Activated CD8-positive, alpha-beta memory T cell treated with anti-CD3 and anti-CD28 coated beads for 24 hours (primary cell): ENCODE measurements at places on chromosomes 7 and 10.
A peak's percentile ranks its signal among the peaks of the same experiment; 100 is the strongest.

GRCh38 chr7:46767071-46767470 is 814.8 kb downstream of the TNS3 start:
- DNase-seq = no peak

DNA sequence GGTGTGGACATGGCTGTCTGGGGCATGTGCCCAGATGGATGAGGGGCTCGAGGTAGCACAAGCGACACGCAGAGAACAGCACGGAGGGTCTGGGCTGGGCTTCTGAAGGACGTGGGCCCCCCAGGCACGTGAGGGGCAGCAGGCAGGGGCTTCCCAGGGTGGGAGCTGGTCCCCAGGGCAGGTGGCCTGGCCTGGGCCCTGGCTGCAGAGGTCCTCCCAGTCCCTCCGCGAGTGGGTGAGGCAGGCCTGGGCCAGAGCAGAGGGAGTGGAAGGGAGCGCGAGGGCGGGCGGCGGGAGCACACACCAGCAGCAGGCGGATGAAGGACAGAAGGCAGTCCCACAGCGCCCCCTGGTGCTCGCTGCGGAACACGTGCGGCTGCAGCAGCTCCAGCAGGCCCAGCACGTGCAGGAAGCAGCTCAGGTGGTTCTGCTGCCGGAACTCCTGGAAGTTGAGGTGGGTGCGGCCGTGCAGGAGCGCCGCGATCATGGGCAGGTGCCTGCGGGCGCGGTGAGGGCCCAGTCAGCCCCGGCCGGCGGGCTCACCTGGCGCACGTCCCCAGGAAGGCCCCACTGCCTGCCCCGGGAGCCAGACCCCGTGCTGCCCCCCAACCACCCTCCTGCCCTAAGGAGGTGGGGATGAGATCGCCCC is 14.7 kb upstream of the MICALL2 start:
- DNase-seq = peak; percentile 94

- DNase-seq = no peak
These were observed 16.1 kb upstream of the TAS2R40 start for GRCh38 chr7:143205560-143206293.

GRCh38 chr7:148609045-148609725 is 18.6 kb downstream of the C7orf33 start:
- no peak for DNase-seq

DNA sequence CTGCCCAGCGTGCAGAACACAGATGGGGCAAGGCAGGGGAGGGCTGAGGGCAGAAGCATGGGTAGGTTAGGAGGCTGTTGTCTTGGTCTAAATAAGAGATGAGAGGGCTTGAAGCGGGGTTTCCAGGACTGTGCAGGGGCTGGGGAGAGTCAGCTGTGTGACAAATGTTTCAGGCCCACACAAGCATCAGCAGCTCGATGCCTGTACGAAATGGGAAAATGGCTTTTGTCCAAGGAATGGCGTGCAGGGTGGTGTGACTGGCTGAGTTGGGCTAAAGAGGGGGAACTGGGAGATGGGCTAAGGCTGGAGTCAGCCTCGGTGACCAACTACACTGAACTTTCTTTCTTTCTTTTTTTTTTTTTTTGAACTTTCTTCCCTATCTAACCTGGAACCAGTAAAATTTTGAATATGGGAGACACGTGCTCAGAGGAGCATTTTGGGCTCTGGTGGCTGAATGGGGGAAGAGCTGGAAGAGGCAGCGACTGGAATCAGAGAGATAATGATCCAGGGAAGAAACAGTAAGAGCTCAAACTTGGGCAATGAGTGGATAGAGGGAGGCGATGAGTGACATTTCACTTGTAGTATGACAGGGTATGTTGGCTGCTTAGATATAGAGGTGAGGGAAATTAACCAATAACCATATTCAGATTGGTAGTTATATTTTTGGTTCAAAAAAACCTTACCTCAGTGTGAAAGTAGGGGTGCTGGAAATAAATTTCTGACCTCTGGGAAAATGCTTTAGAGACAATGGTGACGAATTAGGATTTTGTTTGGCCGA is 10.2 kb upstream of the EPHA1 start:
- no peak for DNase-seq

DNA sequence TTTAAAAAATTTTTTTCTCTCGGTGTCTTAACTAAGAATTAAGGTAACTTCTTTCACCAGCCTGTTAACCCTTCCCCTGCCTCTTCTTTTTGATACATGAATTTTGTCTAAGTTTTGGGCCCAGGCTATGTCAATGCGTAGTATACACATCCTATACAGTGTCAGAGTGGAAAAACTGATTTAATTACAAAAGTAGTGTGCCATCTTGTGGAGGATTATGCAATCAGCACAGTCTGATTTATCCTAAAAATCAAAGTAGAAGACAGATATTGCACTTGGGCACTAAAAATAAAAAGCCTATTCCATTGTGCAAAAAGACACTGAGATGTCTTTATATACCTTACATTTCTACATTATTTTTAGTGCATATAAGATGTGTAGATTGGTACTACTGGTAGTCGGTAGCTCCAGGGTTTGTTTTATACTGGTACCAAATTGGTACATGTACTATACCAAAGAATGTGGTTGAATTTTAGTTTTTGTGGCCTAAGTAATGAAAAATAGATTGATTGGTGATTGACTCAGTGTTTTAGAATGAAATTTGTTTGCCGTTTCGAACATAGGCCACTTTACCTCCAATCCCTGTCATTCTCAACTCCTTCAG is 96.6 kb downstream of the MKLN1 start:
- DNase-seq = no peak

GRCh38 chr7:138303230-138304070 is 156.6 kb upstream of the TRIM24 start:
- DNase-seq = no peak

GRCh38 chr7:112079673-112080072 is 126.5 kb downstream of the DOCK4 start:
- no peak for DNase-seq

DNA sequence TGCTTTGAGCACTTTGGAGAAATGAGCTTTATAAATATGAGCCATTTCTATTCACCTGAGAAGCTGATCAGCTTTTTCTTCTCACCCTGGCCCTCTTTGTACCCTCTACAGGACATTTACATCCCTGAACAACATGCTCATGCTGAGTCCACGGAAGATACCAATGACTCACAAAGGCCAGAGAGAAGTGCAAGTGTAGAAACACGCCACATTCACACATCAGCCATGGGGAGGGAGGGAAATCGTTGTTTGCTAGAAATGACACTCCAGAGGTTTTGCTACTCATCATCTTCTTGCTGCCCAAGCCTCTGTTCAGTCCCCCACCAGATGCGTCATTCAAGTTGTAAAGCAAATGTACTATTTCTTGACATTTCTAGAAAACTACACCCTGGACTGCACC is 2.8 kb upstream of the UCN3 start:
- no peak for DNase-seq

- no peak for DNase-seq
These were observed 60.2 kb downstream of the THNSL1 start for GRCh38 chr10:25076506-25077177.

DNA sequence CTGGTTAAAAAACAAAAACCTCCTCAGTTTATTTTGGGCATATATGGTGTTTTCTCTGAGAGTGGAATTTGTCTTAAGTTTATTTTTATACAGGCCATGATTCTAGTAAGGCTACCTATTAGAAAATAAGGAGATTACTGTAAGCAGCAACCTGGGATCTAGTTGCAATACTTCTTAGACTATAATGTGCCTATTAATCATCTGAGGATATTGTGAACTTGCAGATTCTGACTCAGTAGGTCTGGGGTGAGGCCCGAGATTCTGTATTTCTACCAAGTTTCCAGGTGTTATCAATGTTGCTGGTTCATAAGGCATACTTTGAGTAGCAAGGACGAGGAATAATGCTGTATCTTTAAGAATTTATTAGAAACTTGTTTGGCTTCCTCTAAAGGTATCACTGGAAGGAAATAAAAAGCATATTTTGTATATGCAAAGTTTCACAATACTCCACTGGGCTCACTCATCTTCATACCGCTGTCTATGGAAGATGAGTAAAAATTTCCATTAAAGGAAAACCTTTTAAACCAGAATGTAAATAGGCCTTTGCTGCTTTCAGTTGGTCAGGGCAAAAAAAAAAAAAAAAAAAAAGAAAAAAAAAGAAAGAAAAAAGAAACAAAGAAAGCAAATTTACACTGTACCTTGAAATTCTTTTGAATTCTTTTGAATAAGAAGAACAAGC is 105.8 kb downstream of the BMPER start:
- DNase-seq = no peak

- DNase-seq = no peak
These were observed 97.0 kb upstream of the PPIF start for GRCh38 chr10:79250259-79250658.

GRCh38 chr10:43627942-43628341 is 20.7 kb downstream of the ZNF32 start:
- no peak for DNase-seq

DNA sequence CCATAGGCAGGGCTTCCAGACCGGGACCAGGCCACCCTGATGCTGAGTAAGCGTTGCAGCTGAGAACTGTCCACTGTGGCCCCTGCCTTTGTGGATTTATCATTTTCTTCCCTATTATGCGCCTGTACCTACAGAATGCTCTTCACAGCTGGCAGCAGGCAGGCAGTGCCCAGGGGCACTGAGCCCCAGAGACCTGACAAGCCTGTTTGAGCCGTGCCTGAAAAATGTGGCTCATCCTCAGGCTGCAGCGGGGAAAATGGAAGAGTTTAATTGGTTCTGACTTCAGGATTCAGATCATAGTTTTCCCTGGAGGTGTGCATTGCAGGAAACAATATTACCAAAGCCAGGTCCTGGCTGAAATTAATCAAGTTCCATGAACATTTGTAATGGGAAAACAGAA is 200.2 kb downstream of the ZNF438 start:
- DNase-seq = no peak

DNA sequence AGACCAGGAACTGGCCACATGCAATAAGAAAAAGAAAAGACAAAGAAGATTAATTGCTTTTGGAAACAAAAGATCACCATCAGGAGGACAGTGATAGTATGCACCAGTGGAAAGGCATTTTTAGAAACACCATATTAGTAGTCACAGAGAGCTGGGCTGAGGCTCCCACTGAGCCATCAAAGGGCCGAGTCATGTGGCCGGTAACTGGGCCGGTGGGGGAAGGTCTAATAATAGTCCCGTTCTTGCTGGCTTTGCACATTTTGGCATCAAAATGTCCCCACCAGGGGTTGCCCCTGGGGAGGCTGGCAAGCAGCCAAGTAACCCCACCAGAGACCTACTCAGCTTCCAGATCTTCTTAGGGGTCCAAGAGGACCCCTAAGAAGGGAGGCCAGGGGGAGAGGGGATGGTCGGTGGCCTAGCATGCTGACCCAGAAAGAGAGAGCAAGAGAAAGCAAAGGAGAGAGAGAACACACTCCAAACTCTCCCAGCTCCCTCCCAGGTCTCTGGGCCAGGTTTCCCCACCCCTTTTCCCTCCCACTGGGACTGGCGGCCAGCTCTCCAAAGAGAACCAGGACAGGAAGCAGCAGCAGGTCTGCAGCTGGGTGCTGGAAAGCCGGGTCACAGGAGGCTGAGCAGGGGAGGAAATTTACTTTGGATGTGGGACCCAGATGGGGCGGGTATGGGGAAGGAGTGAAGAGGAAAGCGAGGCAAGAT is 70.2 kb upstream of the FGFR2 start:
- no peak for DNase-seq

GRCh38 chr7:147711447-147711846 is 879.1 kb upstream of the C7orf33 start:
- no peak for DNase-seq
